ENCODE measurements at places on chromosomes 3 and 15.

DNA sequence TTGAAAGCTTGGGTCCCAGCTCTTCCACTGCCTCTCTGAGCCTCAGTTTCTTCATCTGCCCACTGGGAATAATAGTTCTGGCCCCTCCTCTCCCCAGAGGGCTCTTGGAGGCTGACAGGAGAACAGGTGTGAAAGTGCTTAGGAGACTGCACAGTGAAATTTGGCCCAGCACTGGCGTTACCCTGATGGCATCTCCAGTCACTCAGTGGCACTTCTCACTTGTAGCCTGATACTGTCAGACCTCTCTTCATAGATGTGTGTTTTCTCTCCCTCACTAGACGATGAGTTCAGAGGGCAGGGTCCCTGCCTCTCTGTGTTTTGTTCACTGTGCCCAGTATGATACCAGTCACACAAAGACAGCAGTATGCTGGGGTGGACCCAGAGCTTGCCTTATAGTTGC, 22.2 kb upstream of the IGDCC3 start:
- no peak for DNase-seq

GRCh38 chr3:77524946-77525682, 485.2 kb downstream of the ROBO2 start:
- DNase-seq: no peak

DNA sequence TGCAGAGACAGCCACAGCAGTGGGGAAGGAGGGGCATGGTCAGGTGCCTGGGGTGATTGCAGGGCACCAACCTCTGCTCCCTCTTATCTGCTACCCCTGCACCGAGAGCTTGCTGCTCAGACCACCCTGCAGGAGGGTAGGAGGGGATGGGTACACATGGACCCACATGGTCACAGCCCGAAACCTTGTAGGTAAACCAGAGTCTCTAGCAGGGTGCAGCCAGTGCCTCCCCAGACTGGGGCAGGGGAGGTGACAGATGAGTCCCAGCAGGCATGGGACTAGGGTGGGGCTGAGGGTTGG, 49.2 kb downstream of the FAH start:
- DNase-seq: no peak

GRCh38 chr15:61764981-61765380, 295.3 kb downstream of the VPS13C start:
- DNase-seq: no peak

DNA sequence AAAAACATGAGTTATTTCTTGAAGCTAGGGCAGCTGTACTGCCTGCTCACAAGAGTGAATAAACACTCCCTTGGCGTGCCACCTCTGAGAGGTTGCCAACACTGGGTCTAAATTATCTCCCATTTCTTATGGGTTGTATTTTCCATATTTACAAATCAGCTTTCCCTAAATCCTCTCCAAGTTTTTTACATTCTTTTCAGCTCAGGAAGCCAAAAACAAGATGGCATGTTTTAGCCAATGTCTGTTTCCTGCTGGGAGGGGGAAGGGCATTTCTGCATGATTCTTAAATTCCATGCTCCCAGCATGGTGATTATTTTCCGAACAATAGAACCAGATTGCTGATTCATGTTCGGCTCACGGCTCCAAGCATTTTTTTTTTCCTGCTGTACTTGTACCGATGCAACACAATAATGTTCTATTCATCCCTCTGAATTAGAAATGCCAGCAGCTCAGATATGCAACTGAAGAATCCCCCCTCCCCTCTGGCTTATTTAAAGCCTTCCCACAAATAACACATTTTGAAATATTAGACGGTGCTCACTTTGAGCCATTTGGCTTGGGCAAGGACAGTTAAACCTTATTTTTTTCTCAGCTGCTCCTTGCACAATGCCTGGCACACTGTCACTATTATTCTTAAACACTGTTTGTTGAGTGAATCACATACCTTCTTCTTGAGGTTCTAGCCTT, 252.5 kb downstream of the THRB start:
- DNase-seq: peak; percentile 97

Data from fibroblast of pulmonary artery (primary cell).